Stimulated activated CD4-positive, alpha-beta T cell treated with anti-CD3 and anti-CD28 coated beads, TNF-alpha, amount 100 ng/mL, for 4 hours (primary cell): ENCODE measurements at places on chromosomes 2 and 18.

DNA sequence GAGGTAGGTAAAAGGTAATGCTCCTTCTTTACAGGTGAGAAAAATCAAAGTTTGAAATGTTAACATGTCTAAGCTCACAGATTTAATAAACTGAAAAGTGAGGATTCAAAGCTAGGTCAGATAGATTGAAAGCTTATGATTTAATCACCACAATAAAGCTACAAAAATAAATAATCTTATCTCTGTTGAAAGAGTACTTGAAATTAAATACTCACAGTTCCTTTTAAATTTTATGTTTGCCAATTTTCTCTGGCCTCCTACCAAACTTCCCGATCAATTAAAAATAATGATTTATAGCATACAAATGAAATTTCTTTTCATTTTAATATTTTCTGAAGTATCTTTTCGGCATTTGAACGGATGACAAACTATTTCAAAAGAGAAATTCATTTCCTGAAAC is 77.3 kb downstream of the GAREM1 start:
- DNase-seq: no peak

DNA sequence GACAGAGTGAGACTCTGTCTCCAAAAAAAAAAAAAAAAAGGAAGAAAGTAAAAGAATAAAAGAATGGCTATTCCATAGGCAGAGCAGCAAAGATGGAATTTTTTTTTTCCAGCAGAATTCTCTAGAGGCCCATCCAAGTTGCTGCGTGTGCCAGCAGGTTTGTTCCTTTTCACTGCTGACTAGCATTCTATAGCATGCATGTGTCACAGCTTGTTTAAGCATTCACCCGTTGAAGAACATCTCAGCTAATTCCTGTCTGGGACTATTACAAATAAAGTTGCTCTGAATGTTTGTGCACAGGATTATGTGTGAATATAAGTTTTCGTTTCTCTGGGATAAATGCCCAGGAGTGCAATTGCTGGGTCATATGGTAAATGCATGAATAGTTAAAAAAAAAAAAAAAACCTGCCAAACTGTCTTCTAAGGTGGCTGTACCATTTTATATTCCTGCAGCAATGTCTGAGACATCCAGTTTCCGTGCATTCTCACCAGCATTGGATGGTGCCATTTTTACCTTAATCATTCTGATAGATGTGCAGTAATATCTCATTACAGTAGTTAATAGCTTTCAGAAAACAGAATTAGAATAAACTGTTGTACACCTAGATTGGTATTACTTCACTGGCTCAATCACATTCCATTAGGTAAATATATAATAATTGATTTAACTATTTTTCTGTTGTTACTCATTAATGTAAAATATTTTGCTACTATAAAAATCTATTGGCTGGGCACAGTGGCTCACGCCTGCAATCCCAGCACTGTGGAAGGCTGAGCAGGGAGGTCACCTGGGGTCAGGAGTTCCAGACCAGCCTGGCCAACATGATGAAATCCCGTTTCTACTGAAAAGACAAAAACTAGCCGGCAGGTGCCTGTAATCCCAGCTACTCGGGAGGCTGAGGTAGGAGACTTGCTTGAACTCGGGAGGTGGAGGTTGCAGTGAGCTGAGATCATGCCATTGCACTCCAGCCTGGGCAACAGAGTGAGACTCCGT is 47.5 kb upstream of the ASAP2 start:
- no peak for DNase-seq

DNA sequence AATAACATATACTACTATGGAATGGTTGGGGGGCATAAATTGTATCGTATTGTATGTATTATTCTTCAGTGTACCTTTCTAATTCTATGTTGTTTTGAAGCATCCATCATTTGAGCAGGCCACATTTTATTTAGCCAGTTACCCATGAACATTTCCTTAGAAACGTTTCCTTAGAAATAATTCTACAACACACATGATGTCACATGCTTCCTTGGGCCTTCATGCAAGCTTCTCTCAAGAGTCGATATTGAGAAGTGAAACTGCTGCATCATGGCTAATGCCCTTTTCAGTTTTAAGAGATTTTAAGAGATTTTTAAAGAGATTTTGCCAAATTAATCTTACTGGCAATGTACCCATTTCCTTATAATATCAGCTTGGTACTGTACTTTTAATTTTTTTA is 63.9 kb downstream of the ALPK2 start:
- DNase-seq: no peak

GRCh38 chr2:127996160-127996559 is 31.7 kb downstream of the SAP130 start:
- no peak for DNase-seq

DNA sequence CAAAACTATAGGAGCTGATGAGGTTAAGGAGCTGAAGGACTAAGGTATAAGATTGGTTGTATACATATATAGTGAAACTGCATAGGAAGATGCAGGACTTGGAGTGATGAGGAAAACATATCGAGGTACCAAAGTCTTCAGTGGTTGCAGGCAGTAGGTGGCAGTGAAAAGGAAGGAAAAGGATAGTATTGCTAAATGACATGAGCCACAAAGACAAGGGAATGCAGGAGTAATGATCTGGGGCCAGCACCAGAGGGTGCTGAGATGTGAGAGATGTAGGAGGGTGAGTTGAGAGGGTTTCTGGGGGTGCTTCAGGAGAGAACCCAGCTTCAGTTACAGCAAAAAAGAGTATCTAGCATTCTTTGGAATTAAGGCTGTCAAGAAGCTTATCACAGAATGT is 172.2 kb upstream of the MYO3B start:
- DNase-seq: no peak
